ENCODE measurements at places on chromosomes 11 and 22. TPM values are rescaled to one million over a fixed set of nuclear protein-coding genes. Genes with fewer than 3 reads are reported as not detected.

Gene MMP13
- not detected for total RNA-seq

Gene SORL1
- 1.9 TPM for total RNA-seq

Gene SLC22A24
- total RNA-seq, result not detected

Gene TUBA8
- 0.52 TPM for total RNA-seq

Gene SLC16A8
- not detected for total RNA-seq

Gene ZDHHC5
- 79.2 TPM for total RNA-seq

Gene SLC37A2
- 0.10 TPM for total RNA-seq

Gene KRTAP5-2
- total RNA-seq, result not detected

Gene CCDC34
- 31.2 TPM for total RNA-seq

Gene MS4A3
- not detected for total RNA-seq

Gene BATF2
- total RNA-seq, result 0.93 TPM

Gene MMP26
- total RNA-seq, result not detected

Gene TSPAN32
- not detected for total RNA-seq

Gene NLRP14
- total RNA-seq, result not detected

Gene RRP8
- total RNA-seq, result 27.9 TPM

Gene HORMAD2
- not detected for total RNA-seq

Gene MS4A4A
- not detected for total RNA-seq

Gene CDC42BPG
- 1.2 TPM for total RNA-seq

Gene ACER3
- 21.4 TPM for total RNA-seq

Gene SLC22A6
- total RNA-seq, result not detected

Gene SERHL2
- 0.13 TPM for total RNA-seq

Gene NXPE4
- total RNA-seq, result not detected

Gene OR52W1
- not detected for total RNA-seq

Gene IFITM10
- total RNA-seq, result 0.94 TPM

Gene QSER1
- 24.7 TPM for total RNA-seq

Gene TAF6L
- 17.7 TPM for total RNA-seq

Gene APOL4
- total RNA-seq, result not detected

Gene GRM5
- not detected for total RNA-seq

Gene PLAAT2
- not detected for total RNA-seq

Gene SMIM35
- total RNA-seq, result not detected

Gene CLDN5
- total RNA-seq, result not detected

Gene SLC22A8
- not detected for total RNA-seq

Gene GRAMD1B
- 38.4 TPM for total RNA-seq

Gene BTBD18
- not detected for total RNA-seq

Gene FAM181B
- total RNA-seq, result 0.05 TPM

Gene RCE1
- total RNA-seq, result 41.4 TPM

Gene CCDC73
- total RNA-seq, result 0.06 TPM

Gene RFPL1
- total RNA-seq, result not detected

Gene C1QTNF4
- not detected for total RNA-seq

Gene SNX32
- total RNA-seq, result 0.14 TPM

Gene CARD16
- total RNA-seq, result not detected

Gene CCDC87
- 0.64 TPM for total RNA-seq

Gene CEP126
- 1.9 TPM for total RNA-seq

Gene MUC2
- total RNA-seq, result 0.17 TPM
